NCI-H1417 treated with DMSO at 0.1 percent for 48 hours (cell line): ENCODE measurements at places on chromosomes 16 and 17.

GRCh38 chr17:77467521-77467920, 326.8 kb downstream of the SEC14L1 start:
- no peak for DNase-seq

GRCh38 chr17:48619826-48620449, 4.8 kb upstream of the HOXB8 start:
- DNase-seq = no peak

DNA sequence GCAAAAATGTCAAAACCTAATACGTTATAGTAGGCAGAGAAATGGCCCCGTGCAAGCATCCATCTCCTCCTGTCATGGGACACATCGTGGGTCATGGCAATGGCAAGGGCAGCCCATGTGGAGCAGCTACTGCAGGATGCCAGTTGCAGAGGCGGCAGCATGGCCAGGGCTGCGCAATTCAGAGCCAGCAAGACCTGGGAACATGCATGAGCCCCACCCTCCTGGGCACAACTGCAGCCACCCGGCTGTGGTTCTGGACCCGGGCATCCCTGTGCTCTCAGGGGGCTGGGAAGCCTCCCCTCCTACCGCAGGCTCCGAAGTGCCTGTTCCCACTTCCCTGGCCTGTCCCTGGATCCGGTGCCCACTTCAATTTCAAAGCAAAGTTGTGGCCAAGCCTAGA, 203.6 kb downstream of the CPPED1 start:
- no peak for DNase-seq

DNA sequence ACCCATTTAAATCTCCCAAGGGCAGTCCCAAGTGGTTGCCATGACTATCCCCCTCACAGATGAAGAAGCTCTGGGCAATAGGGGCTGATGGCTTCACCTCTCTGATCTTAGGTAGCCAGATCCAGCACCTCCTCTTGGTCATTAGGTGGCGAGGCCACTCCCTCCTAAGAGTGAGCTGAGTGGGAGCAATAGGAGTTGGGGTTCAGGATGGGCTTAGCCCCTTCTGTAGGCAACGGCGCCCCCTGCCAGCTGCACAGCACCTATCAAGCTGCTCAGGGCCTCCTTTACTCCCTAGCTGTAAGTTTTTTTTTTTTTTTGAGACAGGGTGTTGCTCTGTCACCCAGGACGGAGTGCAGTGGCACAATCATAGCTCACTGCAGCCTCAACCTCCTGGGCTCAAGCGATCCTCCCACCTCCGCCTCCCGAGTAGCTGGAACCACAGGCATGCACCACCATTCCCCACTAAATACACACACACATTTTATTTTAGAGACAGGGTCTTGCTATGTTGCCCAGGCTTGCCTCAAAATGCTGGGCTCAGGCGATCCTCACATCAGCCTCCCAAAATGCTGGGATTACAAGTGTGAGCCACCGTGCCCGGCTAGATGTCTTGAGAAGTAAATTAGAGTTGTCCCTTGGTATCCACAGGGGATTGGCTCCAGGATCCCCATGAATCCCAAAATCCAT, 3.5 kb upstream of the RRAD start:
- DNase-seq = no peak

GRCh38 chr16:22320572-22321339, 23.5 kb downstream of the POLR3E start:
- DNase-seq = no peak
